ENCODE measurements at places on chromosomes 5 and 9. TPM values are rescaled to one million over a fixed set of nuclear protein-coding genes. Genes with fewer than 3 reads are reported as not detected.
A peak's percentile ranks its signal among the peaks of the same experiment; 100 is the strongest.

Gene ANKDD1B
- 0.65 TPM for total RNA-seq

DNA sequence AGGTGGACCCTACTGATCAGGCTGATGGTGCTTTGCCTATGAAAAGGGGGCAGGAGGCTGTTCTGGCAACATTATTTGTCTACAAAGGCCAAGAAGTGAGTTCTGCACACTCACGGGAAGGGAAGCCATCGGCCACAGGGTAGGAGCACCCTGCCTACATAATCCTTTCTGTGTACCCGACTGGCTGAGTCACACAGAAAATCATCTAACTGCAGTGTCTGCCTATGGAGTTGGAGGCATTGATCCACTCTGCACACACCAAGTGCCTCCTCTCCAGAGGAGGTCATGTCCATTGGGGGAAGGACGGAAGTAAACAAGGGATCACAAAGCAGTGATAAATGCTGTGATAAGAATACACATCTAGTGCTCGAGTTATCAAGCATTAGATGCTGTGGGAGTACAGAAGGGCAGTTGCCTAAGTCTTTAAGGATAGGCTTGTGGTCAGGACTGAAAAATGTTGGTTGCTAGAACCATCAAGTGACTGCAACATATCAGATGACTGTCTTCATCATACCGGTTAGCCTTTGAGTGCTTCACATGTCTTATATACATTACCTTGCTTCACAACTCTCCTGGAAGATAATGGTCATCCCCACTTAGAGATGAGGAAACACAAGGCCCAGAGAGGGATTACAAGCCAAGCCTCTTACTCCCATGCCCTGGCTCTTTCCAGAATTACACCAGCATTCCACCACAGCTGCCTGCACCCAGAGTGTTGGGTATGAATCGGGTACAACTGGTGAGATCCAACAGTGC is 1.3 kb upstream of the SLC2A8 start:
- no peak for DNase-seq

DNA sequence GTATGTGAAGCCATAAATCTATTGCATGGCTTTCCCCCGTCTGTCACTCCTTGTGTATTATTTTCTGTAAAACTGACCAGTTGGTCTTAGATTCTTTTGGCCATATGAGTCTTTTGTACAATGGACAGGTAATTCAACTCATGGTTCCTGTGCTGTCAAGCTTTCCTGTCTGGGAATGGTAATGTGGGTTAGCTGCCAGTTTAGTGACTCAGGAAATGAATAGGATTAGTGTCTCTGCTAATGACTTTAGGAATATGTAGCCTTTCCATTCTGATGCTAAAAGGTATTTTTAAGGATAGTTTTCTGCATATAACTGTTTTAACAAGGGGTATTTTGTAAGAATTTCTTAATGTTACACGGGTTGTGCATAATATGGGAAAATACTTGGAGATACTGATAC is 182.7 kb downstream of the PBX3 start:
- DNase-seq, result no peak

DNA sequence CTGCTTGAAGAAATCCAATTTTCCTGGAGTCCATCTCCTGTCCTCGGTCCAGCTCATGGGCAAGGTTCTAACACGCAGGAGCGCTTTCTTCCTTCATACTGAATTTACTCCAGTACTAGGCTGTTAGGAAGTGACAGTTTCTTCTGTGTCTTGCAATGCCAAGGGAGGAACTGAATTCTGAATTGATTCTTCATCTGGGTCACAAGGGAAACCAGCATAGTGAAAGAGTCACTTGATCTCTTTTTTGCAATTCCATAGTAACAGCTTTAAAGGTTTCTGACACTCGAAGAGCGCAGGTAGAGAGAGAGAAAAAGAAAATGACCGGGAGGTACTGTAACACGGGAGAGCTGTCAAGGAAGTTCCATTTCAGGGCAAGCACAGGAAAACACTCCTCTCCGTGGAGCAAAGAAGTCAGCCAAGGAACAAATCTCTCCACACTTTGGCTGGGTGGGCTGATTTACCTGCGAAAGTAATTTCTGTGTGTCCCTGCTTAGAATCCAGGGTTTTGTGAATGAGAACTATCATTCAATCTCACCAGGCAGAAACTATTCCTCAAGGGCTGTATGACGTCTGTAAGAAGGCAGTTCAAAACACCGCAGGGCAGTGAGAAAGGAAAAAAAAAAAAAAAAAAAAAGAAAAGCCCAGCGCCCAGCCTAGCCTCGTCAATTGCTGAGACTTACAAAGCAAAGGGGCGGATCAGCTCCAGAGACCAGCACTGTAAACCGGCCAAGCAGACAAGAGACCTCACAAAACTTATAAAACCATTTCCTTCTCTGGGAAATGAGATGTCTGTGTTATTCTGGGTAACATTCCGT is 617.8 kb downstream of the PDE4D start:
- DNase-seq, result peak; percentile 85

DNA sequence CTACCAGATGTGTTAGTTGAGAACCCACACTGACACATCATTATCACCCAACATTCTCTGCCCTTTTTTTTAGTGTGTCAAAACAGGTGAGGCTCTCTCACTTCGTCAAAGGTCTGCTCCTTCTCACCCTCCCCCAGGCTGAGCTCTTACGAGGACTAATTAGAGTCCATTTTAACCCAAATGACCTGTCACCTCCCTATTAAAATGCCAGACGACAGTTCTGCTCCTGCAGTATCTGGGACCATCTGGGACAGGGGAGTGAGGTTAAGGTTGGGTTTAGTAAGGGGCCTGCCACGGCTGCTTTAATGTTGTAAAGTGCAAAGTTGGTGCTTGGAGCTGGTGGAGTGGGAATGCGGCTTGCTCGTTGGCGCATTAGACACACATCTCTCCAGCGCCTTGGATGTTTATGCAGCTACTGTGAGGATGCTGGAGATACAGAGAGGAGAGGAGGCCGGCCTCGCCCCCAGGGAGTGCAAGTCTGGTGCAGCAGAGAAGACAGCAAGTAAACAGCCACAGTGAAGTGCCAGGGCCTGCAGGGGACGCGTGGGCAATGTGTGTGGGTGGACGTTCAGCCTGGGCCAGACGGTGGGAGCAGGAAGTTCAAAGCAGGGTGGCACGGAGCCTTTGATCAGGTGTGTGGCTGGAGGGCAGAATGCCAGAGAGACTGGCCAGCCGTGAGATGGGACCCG is 96.2 kb downstream of the C9orf50 start:
- DNase-seq, result no peak

DNA sequence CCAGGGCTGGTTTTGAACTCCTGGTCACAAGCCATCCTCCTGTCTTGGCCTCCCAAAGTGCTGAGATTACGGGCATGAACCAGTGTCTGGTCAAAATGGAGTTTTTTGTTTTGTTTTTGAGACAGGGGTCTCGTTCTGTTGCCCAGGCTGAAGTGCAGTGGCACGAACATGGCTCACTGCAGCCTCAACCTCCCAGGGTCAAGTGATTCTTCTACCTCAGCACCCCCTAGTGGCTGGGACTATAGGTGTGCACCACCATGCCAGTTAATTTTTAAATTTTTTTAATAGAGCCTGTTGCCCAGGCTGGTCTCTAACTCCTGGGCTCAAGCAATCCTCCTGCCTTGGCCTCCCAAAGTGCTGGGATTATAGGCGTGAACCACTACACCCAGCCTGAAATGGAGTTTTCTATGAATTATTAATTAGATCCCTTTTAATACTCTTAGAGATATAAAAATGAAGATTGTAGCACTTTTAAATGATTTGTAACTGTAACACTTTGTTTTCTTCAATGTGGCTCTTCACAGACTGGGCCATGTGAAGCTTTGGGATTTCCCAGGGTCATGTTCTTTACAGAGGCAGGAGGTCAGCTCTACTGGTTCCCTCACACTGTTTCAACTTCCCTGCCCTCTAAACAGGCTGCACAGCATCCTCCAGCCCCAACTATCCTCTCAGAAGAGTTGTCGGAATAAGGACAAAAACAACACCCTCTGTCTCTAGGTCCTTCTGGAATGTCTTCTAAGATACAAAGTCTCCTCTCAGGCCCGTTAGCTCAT is 32.7 kb upstream of the SPARC start:
- DNase-seq, result peak; percentile 60
